ENCODE measurements at places on chromosomes 11 and 22.

GRCh38 chr22:18048441-18048898 is 24.1 kb upstream of the MICAL3 start:
- no peak for DNase-seq

DNA sequence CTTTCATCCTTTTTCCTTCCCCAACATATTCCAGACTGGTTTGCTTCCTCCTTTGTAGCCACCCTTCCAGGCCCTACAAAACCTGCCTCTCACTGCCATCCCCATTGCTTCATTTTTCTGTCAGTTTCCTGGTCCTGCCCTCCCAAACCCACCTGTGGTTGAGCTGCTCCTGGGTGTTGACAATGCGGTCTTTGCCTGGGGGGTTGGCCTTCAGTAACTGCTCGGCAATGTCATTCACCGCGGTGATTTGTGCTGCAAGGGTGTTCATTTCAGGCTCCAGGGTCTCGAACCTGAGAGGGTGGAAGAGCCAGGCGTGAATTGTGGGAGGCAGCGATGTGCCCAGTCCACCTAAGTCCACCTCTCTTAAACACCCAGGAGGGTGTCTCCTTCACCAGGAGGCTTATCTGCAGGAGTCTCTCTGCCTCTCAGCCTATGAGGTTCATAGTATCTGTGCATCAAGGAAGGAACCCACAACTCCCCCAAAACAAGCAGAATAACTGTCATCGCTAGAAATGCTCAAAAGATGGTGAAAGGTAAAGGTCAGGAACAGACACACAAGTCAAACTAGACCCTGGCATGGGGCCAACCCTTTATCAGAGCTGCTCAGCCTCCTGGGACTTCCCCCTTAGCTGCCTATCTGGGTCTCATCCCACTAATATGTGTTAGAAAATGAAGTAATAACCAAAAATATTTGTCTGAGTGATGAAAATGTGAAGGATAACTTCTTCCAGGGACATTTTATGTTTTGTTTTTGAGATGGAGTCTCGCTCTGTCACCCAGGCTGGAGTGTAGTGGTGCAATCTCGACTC is 23.9 kb upstream of the RBM4B start:
- DNase-seq: no peak

DNA sequence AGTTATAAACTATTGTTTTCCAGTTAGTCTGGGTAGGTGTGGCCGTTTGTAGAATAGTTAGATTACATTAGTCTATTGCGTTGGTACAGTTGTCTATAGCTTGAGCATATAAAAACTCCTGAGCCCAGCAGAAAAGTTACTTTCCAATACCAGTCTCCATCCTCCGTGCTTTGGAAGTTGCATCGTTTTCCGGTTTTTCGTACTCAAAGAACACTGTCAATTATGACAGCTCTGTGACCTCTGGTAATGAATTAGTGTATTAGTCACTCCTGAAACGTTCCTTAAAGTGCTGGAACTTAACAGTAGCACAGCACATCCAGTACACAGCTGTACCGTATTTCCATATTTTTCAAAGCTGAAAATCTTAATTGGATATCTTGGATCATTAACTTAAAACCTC is 808 bp upstream of the MSANTD2 start:
- no peak for DNase-seq

DNA sequence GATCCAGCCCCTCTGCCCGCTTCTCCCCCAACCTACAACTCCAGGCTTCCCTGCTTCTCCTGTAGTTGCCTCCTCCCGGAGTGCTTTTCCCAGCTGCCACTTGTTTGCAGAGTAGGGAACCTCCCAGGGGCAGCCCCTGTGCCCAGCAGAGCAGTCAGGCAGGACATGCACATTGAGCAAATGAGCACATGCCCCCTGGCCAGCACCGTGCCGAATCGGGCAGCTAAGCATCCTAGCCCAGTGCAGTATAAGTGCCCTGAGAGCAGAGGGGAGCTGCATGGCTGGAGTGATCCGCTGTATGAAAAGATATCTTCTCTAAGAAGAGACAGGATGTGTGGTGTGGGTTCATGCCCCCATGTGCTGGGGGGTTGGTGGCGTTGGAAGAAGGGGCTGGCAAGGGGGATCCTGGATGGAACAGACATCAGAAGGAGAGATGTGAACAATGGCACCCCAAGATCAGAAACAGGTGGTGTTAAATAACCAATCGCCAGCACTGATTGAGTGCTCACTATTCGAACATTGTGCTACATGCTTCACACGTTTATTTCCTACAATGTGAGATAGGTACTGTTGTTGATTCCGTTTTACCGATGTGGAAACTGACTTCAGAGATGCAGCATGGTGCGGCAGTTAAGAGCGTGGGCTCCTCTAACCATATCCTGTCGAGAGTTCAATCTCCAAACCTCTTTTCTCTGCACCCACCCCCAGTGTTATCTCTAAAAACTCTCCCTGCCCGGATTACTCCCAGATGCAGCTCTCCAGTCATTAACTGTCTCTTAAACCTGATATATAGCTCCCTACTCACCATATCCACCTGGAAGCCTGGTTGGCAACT is 1.2 kb downstream of the AIP start:
- no peak for DNase-seq

GRCh38 chr11:95835351-95835750 is 45.1 kb downstream of the CEP57 start:
- DNase-seq: no peak

DNA sequence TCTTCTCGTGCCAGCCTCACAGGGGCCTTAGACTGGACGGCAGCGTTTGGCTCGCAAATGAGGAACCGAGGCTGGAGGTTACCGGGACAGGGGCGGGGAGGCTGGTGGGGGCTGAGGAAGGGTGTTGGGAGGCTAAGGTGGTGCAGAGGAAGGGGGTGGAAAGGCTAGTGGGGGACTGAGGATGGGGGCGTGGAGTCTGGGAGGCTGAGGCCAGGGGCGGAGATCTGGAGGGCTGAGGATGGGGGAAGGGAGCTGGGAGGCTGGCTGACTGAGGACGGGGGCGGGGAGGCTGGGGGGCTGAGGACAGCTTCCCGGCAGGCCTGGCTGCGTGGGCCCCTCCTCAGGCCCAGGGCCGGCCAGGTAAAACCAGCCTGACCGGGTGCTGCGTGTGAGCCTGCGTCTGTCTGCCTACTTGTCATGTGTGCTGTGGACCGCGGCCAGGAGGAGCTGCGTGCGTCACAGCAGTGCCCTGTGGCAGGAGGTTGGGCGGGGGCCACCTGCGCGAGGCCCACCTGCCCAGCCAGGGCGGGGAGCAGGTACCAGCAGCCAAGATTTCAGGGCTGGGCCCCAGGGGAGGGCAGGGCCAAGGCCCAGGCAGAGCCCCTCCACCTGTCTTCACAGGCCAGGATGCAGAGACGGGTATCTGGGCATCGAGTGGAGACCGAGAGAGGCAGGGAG is 9.4 kb upstream of the PIM3 start:
- no peak for DNase-seq

GRCh38 chr11:115905341-115906000 is 401.3 kb upstream of the CADM1 start:
- no peak for DNase-seq

GRCh38 chr11:118659953-118660680 is 19.3 kb downstream of the TREH start:
- no peak for DNase-seq

GRCh38 chr22:20563466-20563906 is 56.1 kb downstream of the MED15 start:
- no peak for DNase-seq

DNA sequence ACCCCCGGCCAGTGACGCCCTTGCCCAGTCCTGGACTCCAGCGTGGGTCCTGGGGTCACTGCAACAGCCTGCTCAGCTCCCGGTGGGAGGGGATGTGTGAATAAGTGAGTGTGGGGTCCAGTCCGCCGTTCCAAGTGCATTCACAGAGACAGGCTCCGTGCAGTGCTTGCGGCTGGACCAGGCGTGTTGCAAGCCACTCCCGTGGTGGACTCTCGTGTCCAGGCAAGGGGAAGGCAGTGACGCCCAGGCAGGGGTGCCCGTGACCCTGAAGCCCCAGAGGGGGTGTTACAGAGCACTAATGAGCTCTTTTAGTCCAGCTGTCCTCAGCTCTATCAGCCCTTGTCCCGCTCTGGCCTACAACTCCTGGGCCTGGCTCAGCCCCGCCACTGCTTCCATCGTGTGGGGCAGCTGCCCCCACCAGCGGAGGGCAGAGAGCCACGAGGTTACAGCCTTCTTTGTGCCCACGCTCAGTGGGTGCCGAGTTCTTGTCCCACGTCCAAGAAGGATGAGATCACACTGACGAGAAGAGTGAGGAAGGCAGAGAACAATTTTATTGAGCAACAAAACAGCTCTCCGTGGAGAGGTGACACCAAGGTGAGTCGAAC is 1807.5 kb downstream of the LRRC4C start:
- DNase-seq: no peak

DNA sequence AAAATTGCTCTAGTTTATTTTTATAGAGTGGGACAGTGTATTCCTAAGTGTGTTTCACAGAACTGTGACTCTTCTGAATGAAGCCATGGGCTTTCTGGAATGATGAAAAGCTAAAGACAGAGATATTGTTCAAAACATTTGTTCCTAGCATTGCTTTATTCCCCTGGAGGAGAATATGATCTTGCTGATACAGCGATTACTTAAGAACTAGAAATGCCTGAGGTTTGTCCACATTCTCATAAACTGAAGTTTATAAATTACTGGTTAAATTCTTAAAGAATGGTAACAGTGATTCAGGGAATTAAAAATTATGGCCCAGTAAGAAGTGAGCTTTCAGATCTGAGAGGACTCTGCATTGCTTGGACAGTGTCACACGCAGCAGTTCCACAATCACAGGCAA is 690.3 kb downstream of the FAM181B start:
- DNase-seq: no peak

DNA sequence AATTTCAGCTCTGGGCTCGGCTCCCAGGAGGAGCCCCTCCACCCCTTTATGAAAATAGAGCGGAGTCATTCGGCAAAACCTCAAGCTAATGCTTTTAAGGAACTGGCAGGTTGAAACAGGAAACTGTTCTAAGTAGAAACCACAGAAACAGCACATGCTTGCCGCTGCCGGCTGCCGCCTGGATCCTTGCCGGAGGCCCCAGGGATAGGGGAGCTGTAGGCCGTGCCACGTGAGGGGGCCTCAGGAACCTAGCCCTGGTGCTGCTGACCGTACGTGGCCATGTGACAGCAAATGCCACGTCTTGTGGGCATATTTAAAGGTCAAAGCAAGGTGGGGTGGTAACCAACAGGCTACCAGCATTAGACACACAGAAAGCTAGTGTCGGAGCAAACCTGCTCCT is 77.9 kb upstream of the TIMP3 start:
- DNase-seq: no peak

DNA sequence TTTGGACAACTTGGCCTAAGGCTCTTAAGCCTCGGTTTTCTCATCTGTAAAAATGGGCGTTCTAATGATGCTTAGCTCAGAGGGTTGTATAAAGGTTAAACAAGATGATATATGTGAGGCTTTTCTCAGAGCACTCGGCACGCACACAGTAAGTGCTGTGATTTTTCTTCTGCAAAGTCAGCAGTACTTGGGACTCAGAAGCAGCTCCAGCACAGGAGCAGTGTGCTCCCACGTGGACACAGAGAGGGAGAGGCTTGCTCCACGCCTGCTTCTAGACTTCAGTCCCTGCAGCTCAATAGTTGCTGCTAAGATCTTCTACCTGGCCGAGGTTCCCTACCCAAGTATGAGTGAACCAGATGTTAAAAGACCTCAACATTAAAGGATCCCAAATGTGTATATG is 39.9 kb upstream of the PHF21A start:
- no peak for DNase-seq

Measured in NCI-H1417 treated with DMSO at 0.1 percent for 48 hours (cell line).